ENCODE measurements at places on chromosomes 16 and 17.

DNA sequence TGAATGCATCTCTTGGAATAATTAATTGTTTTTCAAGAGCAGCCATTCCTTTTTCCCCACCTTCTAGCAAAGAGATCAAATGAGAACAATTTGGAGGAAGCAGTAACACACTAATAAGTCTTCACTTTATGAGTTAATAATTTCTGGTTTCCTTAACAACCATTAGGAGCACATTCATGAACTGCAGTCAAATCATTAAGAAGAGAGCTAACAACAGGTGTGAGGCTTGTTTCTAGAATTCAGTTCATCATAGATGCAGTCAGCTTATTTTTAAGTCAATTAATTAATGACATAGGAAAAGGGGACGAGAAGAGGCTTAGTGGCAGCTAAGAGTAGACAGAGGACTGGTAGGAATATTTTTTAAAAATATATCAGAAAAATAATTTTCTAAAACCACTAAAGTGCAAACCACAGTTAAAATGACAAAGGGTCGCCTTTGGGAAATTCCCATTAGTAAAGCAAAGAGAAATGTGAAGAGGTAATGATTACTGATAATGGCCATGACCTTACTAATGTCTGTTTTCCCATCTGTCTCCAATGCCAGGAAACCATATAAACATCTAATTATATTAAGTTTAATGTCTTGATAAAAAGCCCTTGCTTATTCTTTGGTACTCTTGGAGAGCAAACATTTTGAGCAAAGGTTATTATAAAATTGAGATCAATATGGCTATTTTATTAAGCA, 184.2 kb downstream of the KCNJ2 start:
- H3K36me3 ChIP-seq: no peaks in the 10 kb centered on the region
- no peaks in the 10 kb centered on the region for H3K4me1 ChIP-seq
- H3K27ac ChIP-seq: no peak overlapping the region
- no peaks in the 10 kb centered on the region for H3K27me3 ChIP-seq

DNA sequence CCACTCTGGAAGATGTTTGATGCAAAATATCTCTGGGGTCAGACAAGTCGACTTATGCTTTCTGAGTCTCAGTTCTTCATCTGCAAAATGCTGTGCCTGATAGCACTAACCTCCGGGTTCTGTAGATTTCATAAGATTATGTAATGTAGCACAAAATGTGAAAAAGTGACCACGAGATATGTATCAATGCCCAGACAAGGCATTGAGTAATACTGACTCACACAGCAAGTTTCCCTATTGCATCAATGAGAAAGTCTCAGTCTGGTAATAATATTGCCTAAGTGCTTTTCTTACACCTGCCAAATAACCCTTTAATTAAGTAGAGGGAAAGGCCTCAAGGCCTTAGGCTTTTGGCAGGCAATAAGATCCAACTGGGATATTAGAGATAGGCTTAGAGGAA, 41.4 kb upstream of the MMP2 start:
- H3K27me3 ChIP-seq: no peaks in the 10 kb centered on the region
- no peaks in the 10 kb centered on the region for H3K36me3 ChIP-seq
- DNase-seq: no peak

- no peak overlapping the region for H3K27ac ChIP-seq
- no peak for DNase-seq
- H3K4me3 ChIP-seq: no peak overlapping the region
- H3K4me1 ChIP-seq: peaks cover 5% of the 10 kb centered on the region
- no peaks in the 10 kb centered on the region for H3K27me3 ChIP-seq
- H3K36me3 ChIP-seq: no peaks in the 10 kb centered on the region
These were observed 18.1 kb downstream of the ADGRG1 start for GRCh38 chr16:57646388-57647039.

GRCh38 chr17:55549140-55549539, 37.9 kb upstream of the SMIM36 start:
- H3K27me3 ChIP-seq: no peaks in the 10 kb centered on the region
- H3K36me3 ChIP-seq: no peaks in the 10 kb centered on the region
- H3K4me1 ChIP-seq: no peaks in the 10 kb centered on the region

DNA sequence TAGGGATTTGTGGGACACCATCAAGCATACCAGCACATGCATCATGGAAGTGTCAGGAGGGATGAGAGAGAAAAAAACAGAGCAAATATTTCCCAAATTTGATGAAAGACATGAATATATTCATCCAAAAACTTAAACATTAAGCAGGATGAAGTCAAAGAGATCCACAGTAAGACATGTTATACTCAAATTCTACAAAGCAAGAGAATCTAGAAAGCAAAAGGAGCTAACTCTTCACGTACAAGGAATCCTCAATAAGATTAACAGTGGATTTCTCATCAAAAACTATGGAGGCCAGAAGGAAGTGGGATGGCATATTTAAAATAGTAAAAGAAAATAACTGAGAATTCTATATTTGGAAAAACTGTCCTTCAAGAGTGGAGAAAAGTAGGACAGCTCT, 374.8 kb downstream of the ZFHX3 start:
- H3K27me3 ChIP-seq: no peaks in the 10 kb centered on the region
- no peak for DNase-seq
- no peaks in the 10 kb centered on the region for H3K4me1 ChIP-seq
- no peak overlapping the region for H3K27ac ChIP-seq
- no peaks in the 10 kb centered on the region for H3K36me3 ChIP-seq

- DNase-seq: no peak
- no peak overlapping the region for H3K27ac ChIP-seq
- H3K27me3 ChIP-seq: no peaks in the 10 kb centered on the region
- peaks cover 7% of the 10 kb centered on the region for H3K4me1 ChIP-seq
These were observed 2.0 kb downstream of the OVCA2 start for GRCh38 chr17:2043785-2044184.

DNA sequence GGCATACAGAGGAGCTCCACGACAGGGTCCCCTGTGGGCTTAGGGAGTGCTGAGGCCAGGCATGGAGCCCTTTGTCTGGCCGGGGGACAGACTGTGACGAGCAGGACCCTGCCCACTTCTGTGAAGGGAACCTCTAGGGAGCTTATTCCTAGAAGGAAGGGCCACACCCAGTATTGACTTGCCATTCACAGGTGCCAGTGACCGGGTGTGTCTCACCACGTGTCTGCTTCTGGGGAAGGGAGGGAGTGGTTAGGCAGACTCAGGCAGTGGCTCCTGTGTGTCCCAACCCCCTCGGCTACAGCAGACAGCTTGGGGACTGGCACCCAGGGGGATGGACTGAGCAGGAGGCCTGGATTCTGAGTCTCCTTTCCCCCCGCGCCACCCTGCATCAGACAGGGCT, 57.2 kb downstream of the SOCS1 start:
- no peaks in the 10 kb centered on the region for H3K27me3 ChIP-seq
- H3K36me3 ChIP-seq: no peaks in the 10 kb centered on the region
- H3K4me1 ChIP-seq: peaks cover 8% of the 10 kb centered on the region
- H3K4me3 ChIP-seq: no peak overlapping the region
- peak; percentile 71 for DNase-seq

DNA sequence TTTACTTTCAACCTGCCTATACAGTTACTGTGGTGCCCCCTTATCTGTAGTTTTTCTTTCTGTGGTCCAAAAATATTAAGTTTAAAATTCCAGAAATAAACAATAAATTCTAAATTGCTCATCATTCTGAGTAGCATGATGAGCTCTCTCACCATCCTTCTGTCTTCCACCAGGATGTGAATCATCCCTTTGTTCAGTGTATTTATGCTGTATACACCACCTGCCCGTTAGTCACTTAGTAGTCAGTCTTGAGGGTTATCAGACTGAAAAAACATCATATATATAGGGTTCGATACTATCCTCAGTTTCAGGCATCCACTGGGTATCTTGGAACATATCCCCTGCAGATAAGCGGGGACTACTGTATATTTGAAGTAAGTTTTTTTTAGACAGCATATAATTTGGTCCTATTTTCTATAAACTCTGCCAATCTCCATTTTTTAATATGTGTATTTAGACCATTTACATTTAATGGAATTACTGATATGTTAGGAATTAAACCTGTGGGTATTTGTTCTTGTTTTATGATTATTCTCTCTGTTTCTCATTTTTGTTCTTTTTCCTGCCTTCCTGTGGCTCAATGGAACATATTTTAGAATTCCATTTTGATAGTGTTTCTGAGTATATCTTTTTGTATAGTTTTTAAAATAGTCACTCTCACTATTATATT, 31.0 kb downstream of the TBX21 start:
- H3K27me3 ChIP-seq: no peaks in the 10 kb centered on the region
- no peak for DNase-seq
- H3K36me3 ChIP-seq: no peaks in the 10 kb centered on the region
- H3K4me3 ChIP-seq: no peak overlapping the region
- H3K27ac ChIP-seq: no peak overlapping the region

DNA sequence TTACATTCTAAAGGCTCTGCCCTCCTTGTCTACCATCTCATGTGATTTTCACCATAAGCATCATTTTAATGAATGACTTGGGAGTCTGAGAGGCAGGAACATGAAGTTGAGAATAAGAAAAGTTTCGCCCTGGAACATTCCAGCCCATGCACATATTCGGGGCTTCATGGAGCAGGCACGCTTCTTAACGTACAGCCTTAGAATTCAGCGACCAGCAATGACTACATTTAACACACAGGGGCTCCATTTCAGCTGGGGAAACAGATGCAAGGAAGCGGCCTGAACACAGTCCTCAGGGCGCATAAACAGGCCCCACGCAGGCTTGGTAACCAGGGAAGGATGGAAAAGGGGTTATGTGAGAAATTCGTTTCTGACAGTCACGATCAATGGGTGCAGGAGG, 357.4 kb downstream of the SLC39A11 start:
- no peak overlapping the region for H3K4me3 ChIP-seq
- no peak overlapping the region for H3K27ac ChIP-seq
- H3K4me1 ChIP-seq: no peaks in the 10 kb centered on the region
- no peak for DNase-seq

- peaks cover 5% of the 10 kb centered on the region for H3K4me1 ChIP-seq
- H3K36me3 ChIP-seq: no peaks in the 10 kb centered on the region
- no peak overlapping the region for H3K4me3 ChIP-seq
- H3K27me3 ChIP-seq: no peaks in the 10 kb centered on the region
These were observed 3.8 kb downstream of the MYO1D start for GRCh38 chr17:32873114-32873513.

DNA sequence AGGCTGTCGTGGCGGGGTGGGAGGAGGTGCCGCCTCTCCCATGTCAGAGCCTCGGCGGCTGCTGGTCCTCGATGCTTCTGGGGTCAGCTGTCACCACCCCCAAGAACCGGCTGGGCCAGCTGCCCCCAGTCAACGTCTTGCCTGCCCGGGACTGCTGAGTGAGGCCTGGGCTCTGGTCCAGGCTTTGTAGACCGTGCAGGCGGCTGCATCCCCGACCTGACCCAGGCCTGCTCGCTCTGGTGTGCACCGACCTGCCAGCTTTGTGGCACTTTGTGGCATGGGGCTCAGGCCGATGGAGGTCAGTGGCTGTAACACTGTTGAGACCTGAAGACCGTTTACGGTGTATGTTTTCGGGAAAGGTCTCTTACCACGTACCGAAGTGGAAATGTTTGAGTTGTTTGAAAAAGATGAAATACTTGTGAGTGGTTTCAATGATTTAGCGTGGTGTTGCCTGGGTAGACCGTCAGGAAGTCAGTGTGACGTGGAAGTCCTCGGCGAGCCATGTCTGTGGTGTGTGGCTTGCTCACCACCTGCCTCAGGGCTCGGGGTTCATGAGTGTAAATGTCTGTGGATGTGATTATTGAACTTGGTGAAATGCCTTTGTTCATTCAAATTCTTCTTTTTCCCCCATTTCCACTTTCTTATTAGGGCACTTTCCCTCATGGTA, 53.2 kb upstream of the ZNF750 start:
- no peaks in the 10 kb centered on the region for H3K27me3 ChIP-seq
- H3K36me3 ChIP-seq: no peaks in the 10 kb centered on the region
- no peaks in the 10 kb centered on the region for H3K4me1 ChIP-seq
- peak overlapping the region; percentile 66 for H3K27ac ChIP-seq
- H3K4me3 ChIP-seq: no peak overlapping the region
- DNase-seq: peak; percentile 64

DNA sequence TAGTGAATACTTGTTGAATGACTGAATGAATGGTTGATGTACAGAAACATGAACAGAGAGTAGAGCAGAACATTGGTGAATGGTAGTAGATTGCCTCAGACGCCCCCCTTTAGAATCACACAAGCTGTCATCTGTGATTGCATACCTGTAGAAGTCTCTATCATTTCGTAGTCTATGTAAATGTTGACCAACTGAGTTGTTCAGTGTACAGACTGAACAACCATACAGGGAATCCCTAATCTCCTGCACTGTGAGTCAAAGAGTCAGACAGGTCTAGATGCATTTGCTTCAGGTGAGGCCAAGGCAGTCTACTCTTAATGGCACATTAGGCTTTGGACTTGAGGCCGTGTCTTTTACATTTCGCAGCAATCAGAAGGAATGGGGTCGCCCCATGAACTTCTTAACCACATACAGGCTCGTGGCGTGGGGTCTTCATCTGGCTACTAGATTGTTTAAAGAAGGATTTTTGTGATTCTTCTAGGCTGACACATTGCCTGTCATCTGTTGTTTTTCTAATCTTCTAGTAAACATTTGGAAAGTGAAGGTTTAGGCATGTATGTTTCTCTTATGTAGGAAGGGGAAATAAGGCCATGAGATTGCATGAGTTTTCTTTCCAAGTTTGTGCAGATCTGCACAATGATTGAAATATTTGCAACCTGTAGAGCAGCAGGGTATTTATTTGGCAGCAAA, 157.4 kb downstream of the WWOX start:
- H3K4me1 ChIP-seq: no peaks in the 10 kb centered on the region
- H3K27me3 ChIP-seq: no peaks in the 10 kb centered on the region
- H3K4me3 ChIP-seq: no peak overlapping the region
- no peak overlapping the region for H3K27ac ChIP-seq
- DNase-seq: no peak

DNA sequence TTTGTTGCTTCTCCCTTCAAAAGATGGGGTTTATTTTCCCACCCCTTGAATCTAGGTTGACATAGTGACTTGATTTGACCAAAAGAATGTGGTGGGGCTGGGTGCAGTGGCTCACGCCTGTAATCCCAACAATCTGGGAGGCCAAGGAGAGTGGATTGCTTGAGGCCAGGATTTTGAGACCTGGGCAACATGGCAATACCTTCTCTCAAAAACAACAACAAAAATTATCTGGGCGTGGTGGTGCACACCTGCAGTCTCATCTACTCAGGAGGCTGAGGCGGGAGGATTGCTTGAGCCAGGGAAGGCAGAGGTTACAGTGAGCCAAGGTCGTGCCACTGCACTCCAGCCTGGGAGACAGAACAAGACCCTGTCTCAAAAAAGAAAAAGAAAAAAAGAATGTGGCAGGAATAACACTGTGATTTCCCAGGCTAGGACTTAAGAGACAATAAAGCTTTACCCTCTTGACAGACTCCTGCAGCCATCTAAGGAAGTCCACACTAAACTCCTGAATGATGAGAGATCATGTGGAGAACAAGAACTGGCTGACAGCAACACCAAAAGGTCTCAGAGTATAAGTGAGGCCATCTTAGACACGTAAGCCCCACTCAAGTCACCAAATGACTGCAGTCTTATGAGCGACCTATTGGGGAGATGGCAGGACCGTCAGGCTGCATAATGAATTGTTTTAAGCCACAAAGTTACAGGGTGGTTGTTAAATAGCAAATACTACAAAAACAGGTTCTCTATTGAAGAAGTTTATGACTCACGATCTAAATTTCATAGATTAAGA, 37.0 kb downstream of the FBXL20 start:
- no peaks in the 10 kb centered on the region for H3K27me3 ChIP-seq
- no peak overlapping the region for H3K4me3 ChIP-seq
- H3K27ac ChIP-seq: no peak overlapping the region
- no peaks in the 10 kb centered on the region for H3K36me3 ChIP-seq

All from Peyer's patch (tissue), 4 donors.